ENCODE measurements at places on chromosomes 12 and 14. TPM values are rescaled to one million over a fixed set of nuclear protein-coding genes. Genes with fewer than 3 reads are reported as not detected.

- DNase-seq, result peak; percentile 54
Observed at GRCh38 chr12:131452444-131452860, 258.4 kb upstream of the SFSWAP start.

DNA sequence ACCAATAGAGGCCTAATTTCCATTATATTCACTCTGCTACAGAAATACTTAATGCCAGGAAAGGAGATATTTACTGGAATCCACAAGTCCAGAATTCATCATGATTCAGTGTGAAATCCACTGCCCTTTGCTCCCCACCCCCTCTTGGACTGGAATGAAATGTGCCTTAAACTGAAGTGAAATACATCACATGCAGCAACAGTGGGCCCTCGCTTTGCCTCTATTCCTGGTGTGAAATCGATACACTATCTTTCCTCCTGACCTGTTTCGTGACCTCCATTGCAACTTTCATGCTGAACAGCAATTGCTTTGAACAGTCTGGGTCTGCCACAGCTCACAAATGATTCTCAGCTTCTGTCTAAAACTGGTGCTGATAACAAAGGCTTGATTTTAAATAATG lies 100.6 kb downstream of the NPAS3 start:
- DNase-seq, result no peak

GRCh38 chr12:113245695-113246477 lies 24.6 kb downstream of the TPCN1 start:
- DNase-seq, result no peak

Gene ANO4
- not detected for total RNA-seq

Gene CCDC38
- 0.21 TPM for total RNA-seq

Gene PRIMA1
- not detected for total RNA-seq

DNA sequence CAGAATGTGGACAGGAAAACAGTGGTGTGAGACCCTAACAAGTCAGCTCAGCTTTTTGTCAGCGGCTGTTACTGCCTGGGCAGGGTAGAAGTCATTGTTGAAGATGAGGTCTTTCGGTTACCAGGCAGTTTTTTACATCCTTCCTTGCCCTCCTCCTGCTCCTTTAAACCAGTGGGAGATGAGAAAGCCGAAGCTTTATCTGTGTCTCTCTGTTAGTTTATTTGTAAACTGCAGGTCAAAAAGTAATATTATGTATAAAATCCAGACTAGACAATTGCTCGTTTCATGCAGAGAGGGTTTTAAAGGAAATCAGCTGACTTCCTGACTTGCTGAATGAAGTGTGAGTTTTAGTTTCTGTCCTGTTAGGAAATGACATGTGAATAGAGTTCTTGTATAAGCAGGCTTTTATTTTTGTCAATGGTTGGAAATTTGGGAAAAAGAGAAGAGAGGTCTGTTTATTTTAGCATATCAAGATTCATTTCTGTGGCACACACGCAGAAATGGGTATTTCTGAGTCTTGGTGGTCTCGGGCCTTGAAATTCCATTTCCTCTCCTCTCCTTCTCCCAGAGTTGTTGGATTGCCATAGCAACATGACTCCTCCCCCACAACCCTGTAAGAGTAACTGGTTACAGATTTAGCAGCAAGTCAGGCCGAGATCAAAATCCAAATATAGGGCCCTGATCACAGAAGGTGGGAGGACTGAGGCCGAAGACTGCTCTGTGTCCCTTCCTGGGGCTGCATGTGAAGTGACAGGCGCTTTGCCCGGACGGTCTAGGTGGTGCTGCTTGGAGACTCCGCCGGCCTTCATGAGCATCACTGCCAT lies 60.8 kb downstream of the SAMD4A start:
- DNase-seq, result peak; percentile 50

Measured in activated CD4-positive, alpha-beta T cell treated with anti-CD3 and anti-CD28 coated beads for 36 hours (primary cell).